Suprapubic skin (tissue), 4 donors: ENCODE measurements at places on chromosomes 2 and 18. TPM values are rescaled to one million over a fixed set of nuclear protein-coding genes. Genes with fewer than 3 reads are reported as not detected.

The CXCR1 gene
- total RNA-seq = 1.0 TPM

The MARCHF7 gene
- 102 TPM for total RNA-seq

The CMPK2 gene
- 1.0 TPM for total RNA-seq

The CCDC121 gene
- 2.2 TPM for total RNA-seq

The GKN2 gene
- total RNA-seq = not detected

The BOLL gene
- not detected for total RNA-seq

The TEKT4 gene
- total RNA-seq = not detected

The TMEM150A gene
- total RNA-seq = 15.0 TPM

The RPRM gene
- not detected for total RNA-seq

The IL1R1 gene
- total RNA-seq = 60.4 TPM

The GCG gene
- not detected for total RNA-seq

The INPP5D gene
- total RNA-seq = 18.7 TPM

DNA sequence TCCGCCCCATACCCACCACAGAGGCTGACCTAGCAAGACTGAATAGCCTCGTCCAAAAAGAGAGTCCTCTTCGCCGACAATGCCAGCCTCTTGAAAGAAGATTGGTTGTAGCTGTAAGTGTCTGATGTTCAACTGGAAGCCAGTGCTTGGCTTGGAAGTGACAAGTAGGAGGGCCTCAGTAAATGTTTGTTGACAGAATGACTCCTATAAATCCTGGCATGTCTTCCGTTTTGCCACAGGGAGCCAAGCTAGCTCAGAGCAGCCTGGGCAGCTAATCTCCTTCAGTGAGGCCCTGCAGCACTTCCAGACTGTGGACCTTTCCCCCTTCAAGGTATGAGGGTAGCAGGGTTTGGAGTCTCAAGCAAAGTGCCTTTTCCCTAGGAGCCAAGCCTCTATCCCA is 14.9 kb downstream of the ELMOD3 start:
- H3K27me3 ChIP-seq = no peaks in the 10 kb centered on the region
- H3K27ac ChIP-seq = no peak overlapping the region
- DNase-seq = no peak
- no peaks in the 10 kb centered on the region for H3K4me1 ChIP-seq

DNA sequence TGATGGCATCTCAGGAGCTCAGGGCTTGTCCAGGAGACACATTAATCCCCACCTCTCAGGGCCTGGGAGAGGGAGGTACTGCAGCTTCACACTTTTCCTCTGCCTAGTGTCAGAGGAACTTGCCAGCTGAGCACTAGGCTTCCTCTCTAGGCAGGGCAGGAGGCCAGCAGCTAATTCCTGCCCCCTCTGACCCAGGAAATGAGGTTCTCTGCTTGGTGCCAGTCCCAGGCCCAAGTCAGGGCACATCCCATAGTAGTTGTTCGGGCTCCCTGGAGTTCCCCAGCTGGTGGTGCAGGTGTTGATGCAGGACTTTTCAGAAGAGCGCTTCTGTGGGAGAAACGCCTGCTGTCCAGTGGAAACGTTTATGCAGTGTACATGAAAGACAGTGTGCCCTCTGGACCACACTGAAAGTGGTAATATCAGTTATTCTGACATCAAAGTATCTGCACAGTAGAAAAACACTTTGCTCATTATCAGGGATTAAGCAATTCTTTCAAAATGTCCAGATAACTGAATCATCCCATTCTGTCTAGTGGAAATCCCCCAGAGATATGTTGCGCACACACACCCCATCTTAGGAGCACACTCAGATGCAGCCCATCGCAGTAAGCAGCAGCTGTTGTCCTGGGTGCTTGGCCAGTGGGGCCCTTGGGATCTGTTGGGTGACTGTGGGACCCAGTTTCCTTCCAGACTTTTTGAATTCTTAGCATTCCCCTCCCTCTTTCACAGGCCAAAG is 17.8 kb upstream of the SCLY start:
- H3K4me3 ChIP-seq = no peak overlapping the region
- H3K36me3 ChIP-seq = peaks cover 37% of the 10 kb centered on the region
- H3K27me3 ChIP-seq = no peaks in the 10 kb centered on the region
- no peak overlapping the region for H3K27ac ChIP-seq
- peaks cover 3% of the 10 kb centered on the region for H3K4me1 ChIP-seq

DNA sequence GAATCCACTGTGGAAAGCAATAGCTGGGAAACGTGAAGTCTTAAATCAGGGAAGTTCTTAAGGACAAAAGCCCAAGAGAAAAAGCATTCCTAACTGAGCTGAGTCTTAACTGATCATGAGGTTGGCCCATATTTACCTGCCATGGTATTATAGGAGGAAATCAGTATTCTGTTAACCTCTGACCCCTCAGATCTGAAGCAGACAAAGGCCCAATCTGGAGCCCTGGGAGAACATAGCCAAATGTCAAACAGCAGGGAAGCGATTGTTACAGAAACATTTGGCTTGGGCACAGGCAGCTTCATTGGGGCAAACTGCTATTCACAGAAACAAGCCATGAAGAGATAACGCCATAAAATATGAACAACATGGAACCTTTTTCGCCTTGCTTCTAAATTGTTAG is 18.8 kb downstream of the EPHA4 start:
- H3K27me3 ChIP-seq = no peaks in the 10 kb centered on the region
- no peak overlapping the region for H3K4me3 ChIP-seq
- H3K36me3 ChIP-seq = no peaks in the 10 kb centered on the region
- no peak overlapping the region for H3K27ac ChIP-seq

DNA sequence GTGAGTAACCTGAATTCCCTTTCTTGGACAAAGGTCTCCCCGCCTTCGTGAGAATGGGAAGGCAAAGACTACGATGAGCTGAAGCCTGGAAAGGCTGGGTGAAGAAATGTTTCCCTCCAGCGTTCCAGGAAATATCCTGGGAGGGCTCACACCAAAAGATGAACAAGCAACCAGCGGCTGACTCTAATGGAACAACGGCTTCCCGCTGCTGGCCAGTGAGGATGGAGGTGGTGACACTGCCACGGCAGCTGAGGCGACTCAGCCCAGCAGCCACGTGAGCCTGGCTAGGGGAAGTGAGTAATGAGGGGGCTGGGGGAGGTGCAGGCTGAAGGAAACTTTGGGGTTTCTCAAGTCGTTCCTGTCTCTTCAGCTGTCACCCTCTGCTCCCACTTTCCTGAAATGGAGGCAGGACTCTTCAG is 105.0 kb upstream of the SMAD7 start:
- H3K27me3 ChIP-seq = no peaks in the 10 kb centered on the region
- H3K36me3 ChIP-seq = no peaks in the 10 kb centered on the region
- H3K4me1 ChIP-seq = peaks cover 5% of the 10 kb centered on the region
- no peak overlapping the region for H3K27ac ChIP-seq
- no peak overlapping the region for H3K4me3 ChIP-seq

- no peak for DNase-seq
- no peaks in the 10 kb centered on the region for H3K4me1 ChIP-seq
- H3K27ac ChIP-seq = no peak overlapping the region
- no peaks in the 10 kb centered on the region for H3K27me3 ChIP-seq
Observed at GRCh38 chr2:172600557-172601008, 44.7 kb downstream of the PDK1 start.

GRCh38 chr2:33145459-33145858 is 198.7 kb downstream of the LTBP1 start:
- H3K4me3 ChIP-seq = no peak overlapping the region
- DNase-seq = no peak
- H3K27ac ChIP-seq = peak overlapping the region; percentile 6

DNA sequence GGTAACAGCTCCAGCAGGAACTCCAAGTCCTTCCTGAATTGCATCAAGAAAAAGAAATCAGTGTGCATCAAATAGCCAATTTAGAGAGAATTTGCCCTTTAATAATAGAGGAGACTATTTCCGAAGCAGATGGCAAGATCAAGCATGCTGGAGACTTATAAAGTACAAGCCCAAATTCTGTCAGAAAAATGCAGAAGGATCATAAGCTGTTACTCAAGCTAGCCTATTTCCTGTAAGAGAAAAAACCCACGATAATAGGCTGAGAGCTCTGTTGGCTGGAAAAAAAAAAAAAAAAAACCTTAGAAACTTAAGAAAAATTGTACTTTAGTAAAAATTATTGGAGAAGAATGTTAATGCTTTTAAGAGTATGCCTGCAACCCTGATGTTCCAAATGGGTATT is 24.4 kb upstream of the ITM2C start:
- H3K27me3 ChIP-seq = no peaks in the 10 kb centered on the region
- no peaks in the 10 kb centered on the region for H3K36me3 ChIP-seq
- H3K27ac ChIP-seq = no peak overlapping the region

- H3K27ac ChIP-seq = no peak overlapping the region
- no peak for DNase-seq
- no peaks in the 10 kb centered on the region for H3K27me3 ChIP-seq
- no peaks in the 10 kb centered on the region for H3K36me3 ChIP-seq
- no peaks in the 10 kb centered on the region for H3K4me1 ChIP-seq
Observed at GRCh38 chr2:178747767-178748166, 59.5 kb downstream of the TTN start.

- H3K4me1 ChIP-seq = peaks cover 7% of the 10 kb centered on the region
- no peak overlapping the region for H3K27ac ChIP-seq
- DNase-seq = no peak
Observed at GRCh38 chr2:133431289-133431688, 137.0 kb downstream of the NCKAP5 start.

- peak overlapping the region; percentile 2 for H3K27ac ChIP-seq
- no peaks in the 10 kb centered on the region for H3K36me3 ChIP-seq
- H3K4me1 ChIP-seq = peaks cover 46% of the 10 kb centered on the region
- DNase-seq = no peak
Observed at GRCh38 chr2:98772536-98772935, 41.6 kb upstream of the MGAT4A start.

DNA sequence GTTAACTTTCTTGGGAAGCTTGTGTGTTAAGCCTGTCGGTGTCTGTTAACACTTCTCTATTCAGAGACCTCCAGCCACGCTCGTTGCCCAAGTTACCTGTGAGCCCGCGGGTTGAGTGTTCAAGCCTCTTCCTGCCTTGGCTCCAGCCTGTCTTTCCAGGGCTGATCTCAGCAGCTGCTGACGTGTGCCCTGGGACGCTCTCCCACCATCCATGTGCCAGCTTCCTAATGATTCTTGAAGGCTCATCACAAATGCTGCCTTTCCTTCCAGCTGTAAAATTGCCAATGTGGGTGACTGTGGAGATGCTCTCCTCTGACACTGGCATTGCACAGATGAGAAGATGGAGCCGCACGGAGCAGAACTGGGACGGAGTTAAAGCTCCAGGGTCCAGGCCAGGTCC is 6.1 kb downstream of the RNF144A start:
- no peaks in the 10 kb centered on the region for H3K36me3 ChIP-seq
- DNase-seq = no peak
- no peaks in the 10 kb centered on the region for H3K27me3 ChIP-seq
- H3K4me3 ChIP-seq = no peak overlapping the region
- H3K4me1 ChIP-seq = peaks cover 28% of the 10 kb centered on the region
- no peak overlapping the region for H3K27ac ChIP-seq

DNA sequence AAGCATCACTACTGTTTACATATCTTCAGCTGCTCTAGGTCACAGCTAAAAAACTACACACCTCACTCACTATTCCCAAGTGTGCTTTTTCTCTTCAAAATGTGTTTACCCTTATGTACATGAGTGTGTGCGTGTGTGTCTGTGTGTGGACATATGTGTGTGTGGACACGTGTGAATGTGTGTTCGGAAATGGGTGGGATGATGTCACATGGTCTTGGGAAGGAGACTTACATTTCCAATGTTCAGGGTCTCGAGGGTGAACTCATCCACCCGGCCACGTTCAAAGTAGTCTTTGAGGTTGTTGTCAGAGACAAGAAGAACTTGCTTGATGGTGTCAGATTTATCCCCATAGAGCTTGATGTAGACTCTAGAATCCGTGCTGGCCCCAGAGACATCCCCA is 87.8 kb downstream of the LOXHD1 start:
- no peak overlapping the region for H3K4me3 ChIP-seq
- no peak for DNase-seq
- H3K4me1 ChIP-seq = no peaks in the 10 kb centered on the region
- H3K36me3 ChIP-seq = no peaks in the 10 kb centered on the region

DNA sequence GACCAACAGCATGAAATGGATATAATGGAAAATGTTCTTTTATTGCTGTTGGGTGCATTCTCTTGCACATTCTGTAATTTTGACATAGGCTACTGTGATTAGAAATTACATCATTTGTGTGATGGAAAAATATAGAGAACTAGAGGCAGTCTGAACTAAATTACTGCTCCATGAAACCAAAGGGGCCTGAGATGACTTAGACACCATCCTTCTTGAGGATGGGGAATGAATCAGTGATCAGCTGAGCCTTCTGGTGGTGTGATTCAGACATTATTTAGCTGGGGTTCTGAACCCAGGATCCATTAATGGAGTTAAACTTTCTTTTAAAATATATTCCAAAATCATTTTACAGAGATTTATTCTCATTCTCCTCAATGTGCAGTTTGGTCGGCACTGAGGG is 135.8 kb downstream of the LDLRAD4 start:
- no peak overlapping the region for H3K27ac ChIP-seq
- H3K36me3 ChIP-seq = no peaks in the 10 kb centered on the region
- DNase-seq = no peak
- H3K4me3 ChIP-seq = no peak overlapping the region
- H3K4me1 ChIP-seq = peaks cover 6% of the 10 kb centered on the region

DNA sequence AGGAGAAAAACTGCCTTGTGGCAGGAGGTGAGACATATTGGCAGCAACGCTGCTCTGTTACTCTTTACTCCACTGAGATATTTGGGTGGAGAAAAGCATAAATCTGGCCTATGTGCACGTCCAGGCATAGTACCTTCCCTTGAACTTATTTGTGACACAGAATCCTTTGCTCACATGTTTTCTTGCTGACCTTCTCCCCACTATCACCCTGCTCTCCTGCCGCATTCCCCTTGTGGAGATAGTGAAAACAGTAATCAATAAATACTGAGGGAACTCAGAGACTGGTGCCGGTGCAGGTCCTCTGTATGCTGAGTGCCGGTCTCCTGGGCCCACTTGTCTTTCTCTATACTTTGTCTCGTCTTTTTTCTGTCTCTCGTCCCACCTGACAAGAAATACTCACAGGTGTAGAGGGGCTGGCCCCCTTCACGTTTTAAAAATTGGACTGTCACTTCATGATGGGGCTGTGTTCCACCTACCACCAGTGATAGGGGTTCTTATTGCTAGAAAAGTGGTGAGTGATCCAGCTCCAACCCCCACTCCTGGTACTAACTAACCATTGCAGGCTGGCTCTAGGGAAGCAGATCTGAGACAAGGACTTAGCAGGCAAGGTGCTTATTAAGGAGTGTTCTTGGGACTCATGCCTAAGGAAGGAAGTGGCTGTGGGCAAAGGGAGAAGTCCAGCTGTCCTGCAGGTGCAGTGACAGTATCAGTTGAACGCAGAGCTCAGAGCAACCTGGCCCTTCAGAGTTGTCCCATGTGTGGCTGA is 51.7 kb downstream of the LONRF2 start:
- DNase-seq = no peak
- H3K27me3 ChIP-seq = no peaks in the 10 kb centered on the region
- H3K4me3 ChIP-seq = no peak overlapping the region

DNA sequence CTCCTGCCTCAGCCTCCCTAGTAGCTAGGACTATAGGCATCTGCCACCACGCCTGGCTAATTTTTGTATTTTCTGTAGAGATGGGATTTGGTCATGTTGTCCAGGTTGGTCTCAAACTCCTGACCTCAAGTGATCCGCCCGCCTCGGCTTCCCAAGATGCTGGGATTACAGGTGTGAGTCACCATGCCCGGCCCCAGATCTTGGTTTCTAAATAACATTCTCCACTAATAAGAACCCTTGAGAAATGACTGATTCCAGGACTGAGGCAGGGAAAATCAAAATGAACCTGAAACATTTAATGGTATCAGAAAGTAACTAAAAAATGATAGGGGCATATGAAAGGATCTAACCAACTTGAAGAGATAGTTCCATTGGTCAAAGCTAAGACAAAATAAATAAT is 34.0 kb downstream of the BMPR2 start:
- H3K4me3 ChIP-seq = no peak overlapping the region
- H3K4me1 ChIP-seq = peaks cover 9% of the 10 kb centered on the region
- DNase-seq = no peak
- H3K27ac ChIP-seq = no peak overlapping the region
- no peaks in the 10 kb centered on the region for H3K36me3 ChIP-seq
